ENCODE measurements at places on chromosomes 16 and 17. TPM values are rescaled to one million over a fixed set of nuclear protein-coding genes. Genes with fewer than 3 reads are reported as not detected.

The SKA2 gene
- 12.4 TPM for total RNA-seq

The CRYM gene
- total RNA-seq = not detected

The PSMB10 gene
- total RNA-seq = 129 TPM

The CLDN7 gene
- 2.4 TPM for total RNA-seq

The KRTAP9-2 gene
- total RNA-seq = not detected

The AOC3 gene
- total RNA-seq = 2.1 TPM

The CIBAR2 gene
- not detected for total RNA-seq

The SLC12A3 gene
- total RNA-seq = not detected

The CES4A gene
- 20.7 TPM for total RNA-seq

The CMTM2 gene
- not detected for total RNA-seq

The TMEM98 gene
- not detected for total RNA-seq

The ZNF18 gene
- total RNA-seq = 12.8 TPM

The TBC1D3C gene
- total RNA-seq = 4.1 TPM

The CKLF gene
- total RNA-seq = 67.8 TPM

The FXR2 gene
- 44.4 TPM for total RNA-seq

The PABPN1L gene
- total RNA-seq = not detected

The PPL gene
- total RNA-seq = not detected

The USP31 gene
- 6.0 TPM for total RNA-seq

The KSR1 gene
- total RNA-seq = 33.8 TPM

The TMEM204 gene
- total RNA-seq = 38.0 TPM

The SGCA gene
- 0.33 TPM for total RNA-seq

The MMP2 gene
- 2.2 TPM for total RNA-seq

The CDC27 gene
- total RNA-seq = 63.5 TPM

The DHX8 gene
- 103 TPM for total RNA-seq

The WFDC1 gene
- not detected for total RNA-seq

The PITPNM3 gene
- total RNA-seq = 0.61 TPM

The ASPA gene
- not detected for total RNA-seq

The ADAM11 gene
- total RNA-seq = 1.0 TPM

The GLP2R gene
- not detected for total RNA-seq

The NOL11 gene
- total RNA-seq = 53.4 TPM

The SMIM5 gene
- 2.2 TPM for total RNA-seq

The IL21R gene
- total RNA-seq = 35.6 TPM

The EXOC3L1 gene
- total RNA-seq = not detected

The KRT17 gene
- total RNA-seq = not detected

The PDE6G gene
- total RNA-seq = 1.8 TPM

The TM4SF5 gene
- not detected for total RNA-seq

The ADPRM gene
- 41.3 TPM for total RNA-seq

The TEKT5 gene
- total RNA-seq = not detected

The KCTD11 gene
- 3.8 TPM for total RNA-seq

The C17orf100 gene
- total RNA-seq = 2.8 TPM

The DHRS7B gene
- total RNA-seq = 9.2 TPM

The TERB1 gene
- total RNA-seq = 0.12 TPM

The DGKE gene
- total RNA-seq = 34.4 TPM

The TGFB1I1 gene
- total RNA-seq = 0.88 TPM

The CHAD gene
- not detected for total RNA-seq

The PHB1 gene
- 84.6 TPM for total RNA-seq

The KCNG4 gene
- not detected for total RNA-seq

The SRP68 gene
- total RNA-seq = 81.6 TPM

The NPIPB6 gene
- total RNA-seq = 3.5 TPM

The CDH13 gene
- total RNA-seq = not detected

The ALOX15B gene
- total RNA-seq = not detected

The KIF18B gene
- 0.38 TPM for total RNA-seq

Measured in T-cell (primary cell).